ENCODE measurements at places on chromosomes 12 and 14.

DNA sequence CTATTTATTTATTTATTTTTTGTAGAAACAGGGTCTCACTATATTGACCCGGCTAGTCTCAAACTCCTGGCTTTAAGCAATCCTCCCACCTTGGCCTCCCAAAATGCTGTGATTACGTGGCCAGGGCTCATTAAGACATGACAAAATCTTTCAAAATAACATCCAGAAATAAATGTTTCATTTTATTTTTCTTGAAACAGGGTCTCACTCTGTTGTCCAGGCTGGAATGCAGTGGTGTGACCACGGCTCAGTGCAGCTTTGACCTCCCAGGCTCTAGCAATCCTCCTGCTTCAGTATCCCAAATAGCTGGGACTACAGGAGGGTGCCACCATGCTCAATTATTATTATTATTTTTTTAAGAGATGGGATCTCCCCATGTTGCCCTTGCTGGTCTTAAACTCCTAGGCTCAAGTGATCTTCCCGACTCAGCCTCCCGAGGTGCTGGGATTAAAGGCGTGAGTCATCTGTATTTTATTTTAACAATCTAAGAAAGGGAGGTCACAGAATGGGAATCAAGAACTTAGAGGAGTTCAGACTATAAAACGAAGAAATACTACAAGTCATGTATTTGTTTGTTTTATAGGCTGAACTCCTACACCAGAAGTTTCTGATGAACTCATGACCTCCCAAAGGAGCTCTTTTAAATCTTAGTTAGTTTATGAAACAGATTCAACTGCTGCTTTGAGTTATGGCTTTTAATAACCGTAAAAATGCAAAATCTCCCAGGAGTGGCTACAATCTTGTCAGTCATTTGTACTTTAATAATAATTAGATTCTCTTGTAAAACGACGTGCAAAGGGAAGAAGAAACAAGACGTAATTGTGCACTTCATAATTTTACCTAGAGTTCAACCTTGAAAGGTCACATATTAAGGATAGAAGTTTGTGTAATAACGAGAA is 2.1 kb upstream of the TMEM263 start:
- no peak for DNase-seq

GRCh38 chr12:5200278-5201087 is 156.8 kb downstream of the KCNA5 start:
- peak; percentile 49 for DNase-seq

DNA sequence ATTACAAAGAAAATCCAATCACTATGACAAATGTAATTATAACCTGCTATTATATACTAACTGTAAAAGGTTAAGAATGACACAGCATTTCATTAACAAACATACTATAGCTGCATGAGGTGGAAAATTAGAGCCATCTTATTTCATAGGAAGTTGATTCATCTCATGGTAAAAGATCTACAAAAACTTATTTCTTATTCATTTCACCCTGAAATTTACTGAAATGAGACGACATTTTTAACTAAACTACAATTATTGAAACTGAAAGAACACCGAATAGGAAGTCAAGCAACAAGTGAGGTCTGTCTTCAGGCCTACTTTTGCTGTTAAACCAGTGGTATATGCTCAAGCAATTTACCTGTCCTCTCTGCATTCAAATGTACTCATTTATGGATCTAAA is 87.2 kb downstream of the CEP83 start:
- DNase-seq, result no peak

DNA sequence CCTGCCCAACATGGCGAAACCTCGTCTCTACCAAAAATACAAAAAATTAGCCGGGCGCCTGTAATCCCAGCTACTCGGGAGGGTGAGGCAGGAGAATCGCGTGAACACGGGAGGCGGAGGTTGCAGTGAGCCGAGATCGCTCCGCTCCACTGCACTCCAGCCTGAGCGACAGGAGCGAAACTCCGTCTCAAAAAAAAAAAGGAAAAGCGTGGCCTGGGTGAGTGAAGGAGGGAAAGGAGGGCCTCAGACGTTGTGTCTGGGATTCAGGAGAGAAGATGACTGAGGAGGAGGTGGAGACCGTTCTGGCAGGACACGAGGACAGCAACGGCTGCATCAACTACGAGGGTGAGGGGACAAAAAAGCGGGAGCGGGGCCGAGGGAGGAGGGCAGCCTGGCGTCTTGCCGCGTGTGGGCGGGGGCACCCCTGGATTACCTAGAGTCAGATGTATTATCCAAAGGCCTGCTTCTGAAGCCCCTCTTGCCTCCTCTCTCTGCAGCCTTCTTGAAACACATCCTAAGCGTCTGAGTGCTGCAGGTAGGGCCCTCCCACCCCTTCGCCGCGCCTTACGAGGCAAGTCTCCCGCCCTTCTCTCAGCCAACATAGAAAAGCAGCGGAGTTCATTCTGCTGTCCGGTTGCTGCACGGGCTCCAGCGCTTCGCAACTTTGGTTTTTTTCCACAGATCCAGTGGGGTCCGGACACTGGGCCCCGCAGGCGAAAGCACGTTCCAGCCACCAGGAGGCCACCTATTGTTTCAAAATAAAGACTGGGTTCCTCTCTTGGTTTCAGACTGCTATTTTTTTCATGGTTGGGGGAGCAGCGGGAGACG is 744 bp upstream of the MYL6 start:
- DNase-seq, result peak; percentile 76

GRCh38 chr14:67221248-67221981 is 19.8 kb upstream of the PALS1 start:
- no peak for DNase-seq

- no peak for DNase-seq
Observed at GRCh38 chr14:55340482-55340881, 69.3 kb downstream of the FBXO34 start.

DNA sequence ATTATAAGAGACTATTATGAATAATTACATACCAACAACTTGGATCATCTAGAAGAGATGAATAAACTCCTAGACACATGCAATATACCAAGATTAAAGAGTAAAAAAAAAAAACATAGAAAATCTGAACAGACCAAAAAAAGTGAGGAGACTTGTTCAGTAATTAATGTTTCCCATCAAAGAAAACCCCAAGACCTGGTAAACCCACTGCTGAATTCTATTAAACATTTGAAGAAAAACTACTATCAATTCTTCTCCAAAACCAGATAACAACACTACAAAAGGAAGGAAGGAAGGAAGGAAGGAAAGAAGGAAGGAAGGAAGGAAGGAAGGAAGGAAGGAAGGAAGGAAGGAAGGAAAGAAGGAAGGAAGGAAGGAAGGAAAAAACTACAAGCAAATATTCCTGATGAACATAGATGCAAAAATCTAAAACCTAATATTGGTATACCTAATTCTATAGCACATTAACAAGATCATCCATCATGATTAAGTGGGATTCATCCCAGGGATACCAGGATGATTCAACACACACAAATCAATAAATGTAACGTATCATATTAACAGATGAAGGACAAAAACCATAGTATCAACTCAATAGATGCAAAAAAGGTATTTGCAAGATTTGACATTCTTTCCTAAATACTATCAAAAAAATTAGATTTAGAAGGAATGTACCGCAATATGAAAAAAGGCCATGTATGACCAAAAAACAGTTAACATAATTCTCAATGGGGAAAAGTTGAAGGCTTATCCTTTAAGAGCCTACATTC is 445.5 kb downstream of the KCNH5 start:
- DNase-seq, result no peak

DNA sequence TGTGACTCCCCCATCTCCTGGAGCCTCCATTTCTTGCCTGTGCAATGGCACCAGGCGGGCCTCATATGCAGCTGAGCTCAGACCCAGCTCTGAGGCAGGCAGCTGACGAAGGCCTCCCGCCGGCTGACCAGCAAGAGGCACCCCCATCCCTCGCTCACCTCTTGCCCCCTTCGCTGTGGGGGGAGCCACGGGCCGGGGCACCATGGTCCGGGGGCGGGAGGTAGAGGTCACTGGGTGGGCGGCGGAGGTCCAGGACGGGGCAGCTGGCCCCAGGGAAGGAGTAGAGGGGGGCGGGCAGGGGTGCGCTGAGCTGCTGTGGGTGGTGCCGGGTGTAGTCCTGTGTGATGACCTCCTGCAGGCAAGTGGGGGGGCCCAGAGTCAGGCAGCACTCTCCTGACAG is 39.4 kb downstream of the RFLNA start:
- DNase-seq, result no peak

GRCh38 chr12:79547735-79548609 is 142.8 kb downstream of the PAWR start:
- DNase-seq, result no peak
